ENCODE measurements at places on chromosomes 1 and 21.

DNA sequence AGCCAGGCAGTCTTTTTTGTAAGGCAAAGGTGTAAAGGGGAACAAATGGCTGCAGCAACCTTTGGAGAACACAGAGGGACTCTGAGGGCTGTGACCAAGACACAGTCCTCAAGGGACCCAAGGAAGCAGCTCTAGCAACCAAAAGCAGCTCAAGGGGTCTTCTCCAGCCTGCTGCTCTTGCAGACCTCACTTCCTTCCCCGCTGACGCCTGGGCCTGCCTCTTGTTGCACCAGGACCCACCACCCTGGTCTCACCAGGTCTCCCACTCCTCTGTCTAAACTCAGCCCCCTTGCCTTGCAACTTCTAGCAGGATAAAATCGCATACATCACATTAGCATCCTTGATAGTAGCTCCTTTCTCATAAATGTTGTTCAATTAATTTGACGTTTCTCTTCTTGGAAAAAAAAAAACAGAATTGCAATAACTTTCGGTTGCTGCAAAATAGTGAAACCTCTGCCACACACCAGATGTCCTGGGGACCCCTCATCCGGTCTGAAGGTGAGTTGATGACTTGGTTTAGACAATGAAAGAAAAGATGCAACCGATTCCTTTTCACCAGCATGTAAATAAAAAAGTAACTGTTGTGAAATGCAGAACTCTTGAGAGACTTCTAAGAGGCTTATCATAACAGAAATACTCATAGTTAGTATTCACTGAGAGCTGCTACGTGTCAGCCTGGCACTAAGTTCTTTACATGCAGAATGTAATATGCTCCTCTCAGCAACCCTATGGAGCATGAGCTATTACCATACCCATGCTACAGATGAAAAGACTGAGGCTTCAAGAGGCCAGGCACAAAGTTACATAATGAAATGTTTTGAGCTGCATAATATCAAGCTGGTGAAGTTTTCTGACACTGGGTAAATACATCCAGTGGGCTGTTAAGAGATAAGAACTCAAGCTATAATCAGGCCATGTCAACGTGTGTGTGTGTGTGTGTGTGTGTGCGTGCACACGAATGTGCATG lies 58.5 kb downstream of the UMODL1 start:
- DNase-seq, result no peak

DNA sequence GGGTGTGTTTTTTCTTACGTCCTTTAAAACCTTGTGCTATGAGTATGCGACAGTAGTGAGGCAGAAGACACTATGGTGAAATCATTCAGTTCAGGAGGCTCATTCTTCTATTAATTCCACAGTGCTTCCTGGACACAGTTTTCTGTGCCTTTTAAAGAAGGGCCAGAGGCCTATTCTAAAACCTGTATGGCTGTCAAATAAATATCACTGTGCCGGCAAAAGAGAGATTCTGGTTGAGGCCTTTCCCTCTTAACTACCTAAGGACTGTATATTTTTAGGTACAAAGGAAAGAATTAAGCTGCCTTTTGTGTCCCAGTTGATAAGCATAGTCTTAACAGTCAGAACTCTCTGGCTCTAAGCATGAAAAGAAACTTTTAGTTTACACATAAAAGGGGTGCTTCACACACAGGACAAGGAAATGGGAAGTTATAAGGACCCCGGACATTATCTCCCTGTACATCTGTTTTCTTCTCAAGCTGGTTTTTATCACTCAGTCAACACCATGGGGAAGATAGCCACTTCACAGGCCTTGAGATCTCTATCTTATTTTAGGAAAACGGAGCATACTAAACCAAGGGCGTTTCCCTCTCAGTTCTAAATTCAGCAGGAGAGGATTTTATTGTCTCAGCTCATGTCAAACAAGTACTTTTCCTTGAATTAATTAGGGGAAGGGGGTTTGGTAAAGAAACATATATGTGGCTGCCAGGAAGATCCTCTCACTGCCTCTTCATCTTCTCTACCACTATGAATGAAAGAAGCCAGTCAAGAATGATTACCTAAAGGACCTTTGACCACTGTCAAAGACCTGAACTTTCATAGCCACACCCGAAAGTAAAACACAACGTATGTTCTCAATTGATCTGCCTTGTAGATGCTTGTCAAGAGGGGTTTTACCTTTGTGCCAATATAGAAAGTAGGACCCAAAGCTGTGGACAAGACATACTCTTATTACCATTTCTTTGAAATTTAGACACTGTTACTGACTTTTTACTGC lies 71.4 kb upstream of the HSPA13 start:
- no peak for DNase-seq

- DNase-seq, result no peak
Observed at GRCh38 chr1:172723251-172723650, 64.3 kb downstream of the FASLG start.

- no peak for DNase-seq
Observed at GRCh38 chr1:221900678-221901077, 158.8 kb upstream of the DUSP10 start.

DNA sequence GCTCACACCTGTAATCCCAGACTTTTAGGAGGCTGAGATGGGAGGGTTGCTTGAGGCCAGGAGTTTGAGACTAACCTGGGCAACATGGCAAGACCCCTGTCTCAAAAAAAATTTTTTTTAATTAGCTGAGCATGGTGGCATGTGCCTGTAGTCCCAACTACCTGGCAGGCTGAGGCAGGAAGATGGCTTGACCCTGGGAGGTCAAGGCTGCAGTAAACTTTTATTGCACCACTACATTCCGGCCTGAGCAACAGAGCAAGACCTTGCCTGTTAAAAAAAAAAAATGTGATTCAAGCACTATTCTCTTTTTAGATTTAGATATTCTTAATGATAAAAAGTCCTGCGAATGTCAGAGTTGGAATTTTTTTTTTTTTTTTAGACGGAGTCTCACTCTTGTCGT lies 102.5 kb upstream of the L1TD1 start:
- DNase-seq, result no peak

- no peak for DNase-seq
Observed at GRCh38 chr21:28737674-28738419, 254.8 kb downstream of the LTN1 start.

- DNase-seq, result no peak
Observed at GRCh38 chr1:10593750-10594149, 119.0 kb downstream of the PEX14 start.

DNA sequence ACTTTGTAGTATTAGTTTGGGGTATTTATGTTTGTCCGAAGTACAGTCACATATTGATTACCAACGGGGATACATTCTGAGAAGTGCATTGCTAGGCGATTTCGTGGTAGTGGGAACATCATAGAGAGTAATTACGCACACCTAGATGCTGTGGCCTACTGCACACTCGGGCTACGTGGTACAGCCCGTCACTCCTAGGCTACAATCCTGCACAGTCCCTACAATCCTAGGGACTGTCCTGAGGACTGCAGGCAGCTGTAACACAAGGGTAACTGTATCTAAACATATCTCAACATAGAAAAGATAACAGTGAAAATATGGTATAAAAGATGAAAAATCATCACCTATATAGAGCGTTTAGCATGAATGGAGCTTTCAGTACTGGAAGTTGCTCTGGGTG lies 18.6 kb downstream of the EXOC8 start:
- no peak for DNase-seq

- DNase-seq, result no peak
Observed at GRCh38 chr1:163063610-163064009, 5.6 kb upstream of the RGS4 start.

DNA sequence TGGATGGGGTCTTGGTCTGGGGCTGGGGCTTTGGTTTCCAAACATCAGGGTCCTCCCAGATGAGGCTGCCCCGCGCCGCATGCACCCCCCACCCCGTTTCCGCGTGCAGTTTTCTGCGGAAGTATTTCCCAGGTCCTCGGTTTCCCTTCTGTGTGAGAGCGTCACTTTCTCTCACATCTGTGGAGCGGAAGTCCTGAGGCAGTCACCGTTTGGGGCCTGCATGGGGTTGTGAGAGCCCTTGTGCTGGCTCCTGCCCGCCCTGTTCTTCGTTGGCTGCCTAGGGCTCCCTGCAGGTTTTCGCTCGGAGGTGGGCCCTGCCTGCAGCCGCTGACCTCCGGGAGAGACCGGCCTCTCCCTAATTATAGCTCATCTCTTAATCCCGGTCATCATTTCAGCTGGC lies 88.0 kb downstream of the GALNT2 start:
- no peak for DNase-seq

DNA sequence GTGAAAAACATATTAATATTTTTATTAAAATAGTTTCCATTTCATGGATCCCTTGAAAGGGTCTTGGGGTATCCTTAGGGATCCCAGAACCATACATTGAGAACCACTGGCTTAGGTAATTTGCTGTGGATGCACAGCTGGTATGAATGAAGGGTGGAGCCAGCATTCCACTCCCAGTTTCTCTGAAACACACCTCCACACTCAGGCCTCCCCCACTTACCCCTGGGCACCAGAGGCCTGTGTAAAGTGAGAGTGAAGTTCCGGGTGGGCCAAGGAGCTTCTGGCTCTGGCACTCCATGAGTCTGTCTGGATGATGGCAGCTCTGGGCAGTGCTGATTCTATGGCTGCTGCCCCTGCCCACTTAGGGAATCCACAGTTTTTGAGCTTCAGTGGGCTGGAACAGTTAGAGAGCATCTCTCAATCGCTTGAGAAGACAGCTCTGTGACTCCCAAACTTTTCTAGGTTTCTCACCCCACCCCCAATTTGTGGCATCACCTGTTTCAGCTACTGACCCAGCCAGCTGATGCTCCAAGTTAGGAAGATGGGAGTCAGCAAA lies 57.8 kb upstream of the CD1D start:
- DNase-seq, result no peak

- DNase-seq, result no peak
Observed at GRCh38 chr1:180849031-180849775, 63.5 kb upstream of the KIAA1614 start.

GRCh38 chr1:164707868-164708331 lies 148.9 kb downstream of the PBX1 start:
- no peak for DNase-seq
